Suprapubic skin (tissue), 4 donors: ENCODE measurements at places on chromosomes 6 and 20. TPM values are rescaled to one million over a fixed set of nuclear protein-coding genes. Genes with fewer than 3 reads are reported as not detected.
A peak's percentile ranks its signal among the peaks of the same experiment; 100 is the strongest.

DNA sequence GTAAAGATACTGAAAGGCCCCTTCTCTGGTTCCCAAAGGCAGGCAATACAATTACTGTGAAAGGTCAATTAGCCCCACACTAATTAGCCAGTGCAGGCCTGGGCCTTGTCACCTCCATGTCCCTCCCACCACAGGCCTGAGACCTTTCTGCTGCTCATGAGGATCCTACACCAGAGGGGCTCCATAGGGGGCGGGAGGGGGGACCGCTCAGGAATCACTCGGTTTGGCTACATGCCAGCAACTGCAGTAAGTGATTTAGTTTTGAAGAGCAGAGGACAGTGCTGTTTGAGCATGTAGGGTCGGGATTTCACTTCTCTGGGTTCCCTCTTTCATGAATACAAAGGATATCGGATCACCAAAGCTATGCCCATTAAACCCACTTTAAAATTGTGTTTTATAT lies 455.6 kb downstream of the PRKN start:
- DNase-seq: no peak

GRCh38 chr6:10413850-10414738 lies 780 bp downstream of the TFAP2A start:
- no peak for DNase-seq

GRCh38 chr6:167779993-167780655 lies 46.6 kb upstream of the AFDN start:
- peak; percentile 53 for DNase-seq

DNA sequence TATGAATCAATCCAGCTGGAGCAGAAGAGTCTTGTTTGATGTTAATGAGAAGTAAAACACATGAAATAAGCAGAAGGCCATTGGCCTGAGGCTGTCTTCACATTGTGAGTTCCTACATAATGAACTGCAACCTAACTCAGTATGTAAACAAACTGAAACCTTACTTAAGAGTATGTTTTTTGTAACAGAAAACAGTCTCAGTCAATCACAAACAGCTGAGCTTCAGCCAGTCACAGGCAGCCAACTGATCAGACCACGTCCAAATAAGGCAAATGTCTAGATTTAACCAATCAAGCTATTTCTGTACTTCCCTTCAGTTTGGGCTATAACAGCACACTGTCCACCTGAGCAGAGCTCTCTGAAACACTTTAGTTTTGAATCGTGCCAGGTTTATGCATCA lies 234.7 kb downstream of the TRDN start:
- no peak for DNase-seq

- DNase-seq: no peak
These were observed 5.2 kb downstream of the CCN2 start for GRCh38 chr6:131945971-131946370.

DNA sequence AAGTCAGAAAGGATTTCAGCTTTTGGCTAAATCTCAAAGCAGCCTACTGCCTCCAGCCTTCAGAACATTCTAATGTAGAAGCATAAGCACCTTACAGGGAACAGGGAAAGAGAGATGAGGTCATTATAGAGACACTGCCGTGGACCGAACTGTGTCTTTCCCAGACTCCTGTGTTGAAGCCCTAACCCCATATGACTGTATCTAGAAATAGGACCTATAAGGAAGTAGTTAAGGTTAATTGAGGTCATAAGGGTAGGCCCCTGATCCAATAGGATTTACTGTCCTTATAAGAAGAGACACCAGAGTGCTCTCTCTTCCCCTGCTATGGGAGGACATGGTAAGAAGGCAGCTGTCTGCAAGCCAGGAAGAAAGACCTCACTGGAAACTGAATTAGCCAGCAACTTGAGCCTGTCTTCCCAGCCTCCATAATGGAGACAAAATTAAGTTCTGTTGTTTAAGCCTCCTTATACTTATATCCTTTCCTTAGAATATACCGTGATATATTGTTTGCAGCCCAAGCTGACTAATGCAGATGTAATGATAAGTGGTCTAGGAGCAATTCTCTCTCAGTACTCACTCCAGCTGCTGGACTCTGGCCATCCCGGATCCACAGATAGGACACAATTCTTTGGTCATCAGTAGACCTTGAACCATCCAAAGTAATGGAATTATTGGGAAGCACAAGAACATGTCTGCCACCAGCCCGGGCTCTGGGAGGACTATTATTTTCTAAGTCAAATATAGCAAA lies 71.4 kb downstream of the ALDH5A1 start:
- DNase-seq: no peak

DNA sequence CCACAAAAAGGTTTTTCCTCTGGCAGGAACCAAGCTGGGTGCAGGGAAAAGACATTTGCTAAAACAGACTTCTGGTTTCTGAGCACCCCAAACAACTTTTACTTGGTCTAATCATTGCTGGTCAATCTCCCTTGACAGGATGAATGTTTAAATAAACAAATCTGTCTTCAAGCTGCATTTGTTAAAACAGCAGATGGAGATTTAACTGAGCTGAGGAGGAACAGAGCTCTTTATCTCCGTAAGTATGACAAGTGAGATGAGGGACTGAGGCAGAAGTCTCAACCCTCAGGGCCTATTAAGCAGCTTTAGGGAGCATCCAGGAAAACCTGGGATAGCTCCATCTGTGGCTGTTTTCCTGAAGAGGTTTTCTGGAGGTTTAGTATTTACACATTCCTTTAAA lies 40.6 kb downstream of the NINL start:
- no peak for DNase-seq

- DNase-seq: no peak
These were observed 175.1 kb downstream of the ARHGAP18 start for GRCh38 chr6:129534926-129535325.

DNA sequence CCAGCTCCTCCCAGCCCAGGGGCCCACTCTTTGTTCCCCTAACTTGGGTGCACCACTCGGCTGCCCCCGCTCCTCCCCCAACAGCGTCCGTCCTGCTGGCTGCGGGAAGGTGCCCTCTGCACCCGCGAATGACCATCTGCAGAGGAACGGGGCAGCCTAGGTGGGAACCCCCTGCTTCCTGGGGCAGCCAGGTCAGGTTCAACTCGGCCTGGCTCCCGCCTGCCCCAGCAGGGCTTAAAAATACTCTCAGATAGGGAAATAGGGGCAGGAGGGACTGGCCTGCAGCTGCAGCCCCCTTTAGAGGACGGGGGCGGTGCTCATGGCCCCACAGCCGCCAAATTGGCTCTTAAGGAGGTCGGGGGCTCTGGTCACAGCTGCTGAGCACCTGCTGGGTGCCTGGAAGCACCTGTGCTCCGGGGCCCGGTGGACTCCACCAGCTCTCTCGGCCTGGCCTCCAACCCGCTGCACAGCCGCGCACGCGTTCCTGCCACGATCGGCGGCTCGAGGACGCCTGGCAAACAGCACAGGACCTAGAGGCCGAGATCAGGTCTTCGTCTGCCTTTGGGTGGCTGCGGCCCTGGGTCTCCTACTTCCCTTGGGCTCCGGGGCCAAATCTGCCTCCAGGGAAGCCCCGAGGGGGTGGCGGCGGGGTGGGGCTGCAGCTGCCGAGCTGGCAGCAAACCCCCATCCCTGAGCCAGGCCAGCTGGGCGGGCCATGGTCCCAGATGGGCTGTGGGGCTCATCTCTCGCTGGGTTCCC lies 700 bp upstream of the LAMA5 start:
- DNase-seq: no peak

DNA sequence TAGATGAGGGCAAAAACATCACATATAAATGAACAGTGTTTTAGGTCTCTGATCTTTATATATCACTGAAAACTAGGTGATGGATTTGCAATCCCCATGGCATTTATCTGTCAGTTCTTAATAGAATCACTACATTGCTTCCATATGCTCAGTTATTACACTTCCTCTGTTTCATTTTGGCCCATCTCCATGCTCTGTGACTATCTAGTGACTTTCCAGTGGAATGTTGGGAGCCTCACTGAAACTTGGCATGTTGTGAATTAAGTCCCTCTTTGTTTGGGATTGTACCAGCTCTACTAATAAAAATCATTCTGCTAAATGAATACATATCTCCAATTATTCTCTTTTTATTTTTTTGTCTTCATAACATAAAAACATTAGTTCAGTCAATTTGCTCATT lies 226.1 kb upstream of the CEP162 start:
- DNase-seq: no peak

DNA sequence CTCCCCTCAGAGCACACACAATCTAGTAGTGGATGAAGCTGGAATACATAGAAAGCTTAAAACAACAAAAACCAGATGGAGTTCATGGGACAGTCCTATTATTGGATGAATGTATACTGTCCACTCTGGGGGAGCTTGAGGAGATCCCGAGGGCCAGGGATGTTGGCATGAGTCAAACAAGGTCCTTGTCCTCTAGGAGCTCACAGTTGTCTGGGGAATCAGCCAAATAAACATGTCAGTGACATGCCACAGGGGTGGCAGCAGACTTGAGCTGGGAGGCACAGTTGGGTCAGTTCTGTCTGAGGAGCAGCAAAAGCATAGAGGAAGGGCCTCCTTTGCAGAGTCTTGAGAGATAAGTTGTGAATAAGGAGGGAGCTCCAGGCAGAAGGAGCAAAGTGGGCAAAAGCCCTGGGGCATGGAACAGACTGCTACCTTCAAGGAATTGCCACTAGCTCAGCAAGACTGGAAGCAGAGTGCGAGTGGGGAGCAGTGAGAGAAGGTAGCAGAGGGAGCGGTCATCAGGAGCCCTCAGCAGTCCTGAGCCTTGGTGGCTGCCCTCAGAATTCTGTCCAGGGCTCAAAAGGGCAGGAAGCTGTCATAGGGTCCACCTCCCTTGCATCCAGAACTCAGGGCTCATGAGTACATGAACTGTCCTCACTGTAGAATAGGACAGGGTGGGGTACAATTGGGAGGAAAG lies 22.1 kb downstream of the L3MBTL1 start:
- DNase-seq: peak; percentile 17

- no peak for DNase-seq
These were observed 560 bp downstream of the YTHDF1 start for GRCh38 chr20:63215101-63216040.

- DNase-seq: no peak
These were observed 10.4 kb downstream of the CEP57L1 start for GRCh38 chr6:109105681-109106080.

DNA sequence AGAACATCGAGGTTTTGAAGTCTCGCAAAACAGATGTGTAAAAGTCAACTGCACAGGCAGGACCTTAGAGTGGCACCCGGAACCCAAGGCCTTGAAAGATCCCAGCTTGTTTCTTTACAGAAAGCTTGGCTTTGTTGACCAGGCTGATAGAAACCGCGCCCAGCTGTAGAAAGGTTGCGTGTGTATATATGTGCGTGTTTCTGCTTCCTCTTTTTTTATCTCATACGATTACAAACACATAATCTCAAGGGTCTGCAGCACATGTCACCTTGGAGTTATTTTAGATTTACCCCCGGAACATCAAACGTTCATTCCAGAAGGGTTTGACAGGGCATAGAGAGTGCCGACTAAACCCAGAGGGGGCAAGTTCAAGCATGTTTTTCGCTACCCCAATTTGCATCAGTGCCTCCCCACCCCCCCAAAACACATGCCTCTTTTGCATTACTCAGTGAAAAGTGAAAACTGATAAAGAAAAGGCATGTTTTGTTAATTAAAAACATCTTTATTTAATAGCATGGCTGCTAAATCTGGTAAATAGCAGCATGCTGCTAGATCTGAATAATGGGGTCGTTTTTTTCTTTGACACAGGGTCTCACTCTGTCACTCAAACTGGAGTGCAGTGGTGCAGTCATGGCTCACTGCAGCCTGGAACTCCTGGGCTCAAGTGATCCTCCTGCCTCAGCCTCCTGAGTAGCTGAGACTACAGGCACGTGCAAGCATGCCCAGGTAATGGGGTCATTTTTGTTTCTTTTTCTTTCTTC lies 33.2 kb upstream of the NCOA3 start:
- no peak for DNase-seq

DNA sequence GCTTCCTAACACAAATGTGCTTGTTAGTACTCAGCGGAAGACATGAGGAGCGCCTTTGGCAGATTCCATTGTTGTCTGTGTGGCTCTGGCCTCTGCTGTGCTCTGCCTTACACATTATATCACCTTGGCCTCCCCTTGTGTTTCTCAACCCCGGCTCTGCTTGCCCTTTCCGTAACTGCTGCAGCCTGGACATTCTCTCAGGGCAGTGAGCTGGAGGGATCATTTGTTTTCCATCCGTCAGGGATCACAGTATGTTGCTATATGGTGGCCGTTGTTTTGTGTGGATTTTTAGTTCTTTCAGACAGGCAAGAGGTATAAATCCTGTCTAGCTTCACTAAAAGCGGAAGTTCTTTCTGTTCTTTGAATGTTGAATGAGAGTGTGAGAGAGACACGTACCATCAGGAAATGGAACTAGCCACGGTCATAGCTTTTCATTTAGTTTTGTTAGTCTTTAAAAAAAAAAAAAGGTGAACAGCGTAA lies 175.1 kb downstream of the JARID2 start:
- DNase-seq: no peak

DNA sequence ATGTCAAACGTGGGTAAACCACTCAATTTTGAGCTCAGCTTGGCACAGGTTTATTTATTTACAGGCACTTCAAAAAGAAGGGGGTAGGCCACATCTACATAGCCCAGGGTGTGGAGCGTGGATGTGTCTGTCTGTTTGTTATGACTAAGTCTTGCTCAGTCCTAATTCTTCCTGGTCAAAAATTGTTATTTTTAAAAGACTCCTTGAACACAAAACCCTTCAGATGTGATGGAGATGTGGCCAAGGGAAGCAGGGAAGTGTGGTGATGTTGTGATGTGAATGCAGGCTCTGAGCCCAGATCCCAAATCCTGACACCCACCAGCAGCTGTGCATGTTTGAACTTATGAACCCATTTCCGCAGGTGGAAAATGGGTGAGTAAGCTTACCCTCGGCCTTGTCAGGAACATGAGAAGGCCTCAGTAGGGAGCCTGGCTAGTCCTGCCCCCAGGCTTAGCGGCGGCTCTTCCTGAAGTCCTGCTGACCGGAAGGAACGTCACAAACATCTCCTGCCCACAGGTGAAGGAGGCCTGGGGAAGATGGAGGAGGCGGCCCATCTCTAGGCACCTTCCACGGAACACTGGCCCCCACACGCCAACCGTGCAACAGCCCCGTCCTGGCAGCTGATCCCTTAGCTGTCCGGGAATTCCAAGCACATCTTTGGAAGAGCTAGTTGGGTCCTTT lies 119.7 kb downstream of the MYLK4 start:
- DNase-seq: no peak

GRCh38 chr20:39233755-39234154 lies 271.6 kb downstream of the DHX35 start:
- DNase-seq: no peak

DNA sequence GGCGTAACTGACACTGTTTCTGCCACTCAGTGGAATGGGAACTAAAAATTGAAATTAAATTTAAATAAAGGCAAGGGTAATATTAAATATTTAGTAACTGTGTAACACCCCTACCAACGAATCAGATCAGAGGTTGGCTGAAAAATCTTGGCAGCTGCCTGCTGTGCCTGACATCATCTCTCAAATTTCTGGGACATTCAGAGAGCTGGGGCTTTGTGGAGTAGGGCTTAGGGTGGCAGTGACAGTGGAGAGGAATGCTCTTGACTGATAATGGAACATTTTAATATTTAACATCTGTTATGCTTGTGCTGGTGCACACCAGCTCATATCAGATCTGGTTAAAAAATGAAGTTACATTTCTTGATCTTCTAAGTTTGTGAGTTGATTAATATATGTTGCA lies 62.2 kb downstream of the RFPL4B start:
- DNase-seq: no peak

The ABRACL gene
- 12.0 TPM for total RNA-seq

The SLC24A3 gene
- total RNA-seq: 4.2 TPM

The GMPR gene
- total RNA-seq: 16.4 TPM

The LRP11 gene
- total RNA-seq: 72.1 TPM

The ECT2L gene
- 0.23 TPM for total RNA-seq

The JPH2 gene
- 5.0 TPM for total RNA-seq

The FAM83C gene
- total RNA-seq: 65.2 TPM

The MPIG6B gene
- 4.5 TPM for total RNA-seq

The SIRPB1 gene
- total RNA-seq: 3.3 TPM

The SMPDL3A gene
- 111 TPM for total RNA-seq
